CD4-positive, alpha-beta T cell treated with Interleukin-17A for 1 hour (primary cell): ENCODE measurements at places on chromosomes 6 and 20.

DNA sequence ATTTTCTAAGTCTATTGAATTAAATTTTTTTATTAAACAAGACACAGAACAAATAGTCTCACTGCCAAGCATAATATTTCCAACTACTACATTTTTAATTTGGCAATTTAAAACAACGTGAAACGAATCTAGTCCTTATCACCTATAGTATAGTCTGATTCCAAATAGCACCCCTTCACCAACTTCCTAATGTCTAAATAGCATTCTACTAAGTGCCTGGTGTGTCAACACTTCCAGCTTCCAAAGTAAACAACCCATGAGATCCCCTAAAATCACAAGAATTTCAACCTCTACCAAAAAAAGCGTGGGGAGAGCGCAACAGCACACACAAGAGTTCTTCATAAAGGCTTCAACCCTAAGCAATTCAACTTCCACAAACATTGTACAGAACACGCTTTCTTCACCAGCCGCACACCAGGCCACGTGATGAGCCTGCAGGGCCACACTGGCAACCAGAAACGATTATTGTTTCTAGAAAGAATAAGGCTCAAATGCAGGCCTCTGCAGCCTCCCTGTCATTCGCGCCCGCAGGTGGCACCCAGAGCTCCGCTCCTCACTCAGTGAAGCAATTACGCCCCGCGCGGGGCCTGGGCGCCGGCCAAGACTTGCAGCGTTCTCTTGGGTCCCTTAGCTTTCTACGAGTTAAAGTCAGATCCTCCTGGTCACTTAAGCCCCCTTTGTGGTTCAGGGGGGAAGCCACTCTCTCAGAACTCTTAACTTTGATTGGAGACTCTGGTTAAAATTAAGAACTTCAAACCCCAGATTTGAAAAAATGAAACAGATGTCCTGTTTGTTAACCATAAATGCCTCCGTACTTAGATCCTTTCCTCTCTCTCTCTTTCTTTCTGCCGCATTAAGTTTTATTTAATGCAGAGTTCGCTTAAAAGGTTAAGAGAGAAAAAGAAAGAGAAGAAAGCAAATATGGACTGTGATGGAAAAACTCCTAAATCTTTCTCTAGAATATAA, 18.3 kb downstream of the SIM1 start:
- DNase-seq = no peak

DNA sequence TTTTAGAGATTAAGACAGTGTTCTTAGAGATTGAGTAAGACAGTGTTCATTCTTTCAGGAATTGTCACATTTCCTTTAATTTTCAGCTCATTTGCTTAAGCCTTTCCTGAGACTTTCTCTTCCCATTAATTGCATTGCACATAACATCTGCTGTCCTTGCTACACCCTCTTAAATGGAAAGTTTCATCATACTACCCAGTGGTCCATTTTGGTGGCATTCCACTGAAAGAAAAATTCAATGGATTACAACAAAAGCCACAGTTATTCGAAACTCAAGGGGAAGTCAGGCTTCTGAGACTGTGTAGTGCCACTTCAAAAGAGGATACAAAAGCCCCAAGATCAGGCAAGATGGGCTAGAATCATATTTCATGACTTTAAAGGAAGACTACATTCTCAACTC, 64.0 kb downstream of the RSPO3 start:
- no peak for DNase-seq

- DNase-seq = no peak
Observed at GRCh38 chr6:43886717-43887339, 116.8 kb downstream of the VEGFA start.

DNA sequence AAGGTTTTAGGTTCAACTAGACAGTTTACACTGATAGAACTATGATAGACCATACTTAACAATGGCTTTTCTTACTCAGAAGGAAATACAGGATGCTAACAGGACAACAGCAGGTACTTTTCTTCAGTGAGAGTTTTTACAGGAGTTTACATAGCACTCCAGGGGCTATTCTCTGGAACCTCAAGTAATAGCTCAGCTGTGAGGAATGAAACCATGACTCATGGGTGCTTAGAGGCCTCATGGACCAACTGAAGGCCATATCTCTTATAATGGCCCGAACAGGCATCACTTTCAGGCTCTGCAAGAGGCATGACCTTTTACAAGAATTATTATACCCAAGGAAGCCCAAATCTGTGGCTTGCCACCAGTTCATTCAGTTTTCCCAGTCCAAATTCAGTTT, 31.8 kb downstream of the TREML1 start:
- DNase-seq = no peak

DNA sequence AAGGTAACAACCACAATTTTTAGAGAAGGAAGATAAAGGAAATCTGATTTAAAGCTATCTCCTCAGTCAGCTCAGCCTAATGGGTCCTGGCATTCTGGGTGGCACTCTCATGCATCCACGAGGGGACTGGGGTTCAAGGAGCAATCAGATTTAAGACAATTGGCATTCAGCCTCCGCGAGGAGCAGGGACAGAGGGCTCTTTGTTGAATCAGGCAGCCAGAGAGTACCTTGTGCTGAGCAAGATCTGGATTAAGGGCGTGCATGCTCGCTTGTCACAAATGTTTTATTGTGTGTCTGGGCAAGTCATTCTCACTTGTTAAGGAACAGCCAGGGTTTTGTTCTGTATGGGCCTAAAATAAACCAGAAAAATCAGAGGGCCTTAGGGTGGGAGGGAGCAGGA, 475.3 kb upstream of the NRSN1 start:
- DNase-seq = no peak

GRCh38 chr20:16444057-16444777, 129.0 kb downstream of the KIF16B start:
- DNase-seq = no peak
